ENCODE measurements at places on chromosomes 16 and 17.

- no peak for DNase-seq
Observed at GRCh38 chr16:49756775-49757558, 98.9 kb downstream of the ZNF423 start.

DNA sequence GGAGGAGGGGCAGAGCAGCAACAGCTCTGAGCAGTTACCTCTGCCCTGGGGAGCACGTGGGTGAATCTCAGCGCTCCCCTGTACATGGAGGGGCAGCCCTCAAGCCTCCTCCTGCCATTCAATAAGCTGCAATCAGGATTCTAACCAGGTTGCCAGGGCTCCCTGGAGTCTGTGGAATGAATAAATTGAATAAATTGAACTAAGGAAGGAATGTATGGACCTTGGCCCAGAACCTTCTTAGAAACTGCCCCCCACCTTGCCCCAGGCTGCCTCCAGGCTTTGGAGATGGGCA is 1.6 kb upstream of the CDH16 start:
- no peak for DNase-seq

- no peak for DNase-seq
Observed at GRCh38 chr16:2726923-2727322, 6.9 kb upstream of the PRSS27 start.

DNA sequence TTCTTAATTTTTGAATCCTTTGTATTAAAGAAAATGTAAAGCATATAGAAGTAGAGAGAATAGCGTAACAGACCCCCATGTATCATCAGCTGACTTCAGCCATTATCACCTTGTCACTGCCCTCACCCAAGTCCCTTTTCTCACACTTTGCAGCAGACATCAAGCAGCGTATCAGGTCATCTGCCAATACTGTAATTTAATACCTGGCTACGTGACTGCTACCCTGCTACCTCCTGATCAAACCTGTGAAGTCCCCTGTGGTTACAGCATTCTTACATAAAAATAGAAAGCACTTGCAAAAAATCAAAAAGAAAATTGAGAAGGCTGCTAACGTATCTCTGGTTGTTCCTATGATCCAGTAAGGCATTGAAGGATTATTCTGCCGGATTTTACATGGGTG is 96.4 kb downstream of the PLCG2 start:
- DNase-seq, result no peak

GRCh38 chr17:57948169-57948554 is 7.0 kb downstream of the CUEDC1 start:
- no peak for DNase-seq

DNA sequence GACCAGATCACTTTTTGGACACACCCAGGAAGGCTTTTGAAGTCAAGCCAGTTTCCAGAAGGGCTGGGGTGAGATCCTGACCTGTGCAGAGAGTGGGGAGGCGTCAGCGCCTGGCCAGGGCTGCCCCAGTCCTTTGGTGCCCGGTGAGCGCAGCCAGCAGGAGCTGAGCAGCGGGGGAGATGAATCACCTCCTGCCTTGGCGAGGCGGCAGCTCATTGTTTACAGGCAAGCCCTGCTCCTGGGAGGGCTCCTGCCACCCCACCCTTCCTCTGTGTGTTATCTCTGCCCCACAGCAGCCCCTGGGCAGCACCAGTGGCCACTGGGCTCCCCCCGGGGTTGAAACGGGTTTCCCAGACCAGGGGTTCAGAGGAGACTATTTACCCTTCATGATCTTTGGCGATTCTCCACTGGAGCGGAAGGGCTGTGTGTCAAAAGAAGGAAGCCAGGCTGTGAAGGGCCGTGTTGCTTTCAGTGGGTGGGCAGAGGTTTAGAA is 14.1 kb upstream of the ITGB4 start:
- no peak for DNase-seq

- no peak for DNase-seq
Observed at GRCh38 chr16:12079412-12079965, 103.0 kb downstream of the SNX29 start.

DNA sequence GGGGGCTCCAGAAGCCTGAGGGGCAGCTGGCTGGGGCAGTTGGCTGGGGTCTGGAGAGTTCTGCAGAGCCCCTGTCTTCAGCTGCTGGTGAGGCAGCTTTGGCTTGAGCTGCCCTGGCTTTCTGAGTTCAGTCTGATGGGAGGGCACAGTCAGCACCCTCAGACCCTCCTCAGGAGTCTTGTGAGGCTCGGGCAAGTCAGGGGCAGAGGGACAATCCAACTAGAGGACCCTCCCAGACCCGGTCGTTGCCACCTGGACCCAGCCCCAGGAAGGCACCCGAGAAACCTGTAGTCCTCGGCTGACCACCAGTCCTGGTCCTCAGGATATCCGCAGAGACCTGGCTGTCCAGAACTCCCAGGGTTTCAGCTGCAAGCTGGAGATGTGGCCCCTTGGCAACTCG is 1.9 kb downstream of the CARD14 start:
- DNase-seq, result no peak

- no peak for DNase-seq
Observed at GRCh38 chr17:79146562-79146961, 71.9 kb downstream of the ENGASE start.

GRCh38 chr16:15916323-15916722 is 27.9 kb upstream of the CEP20 start:
- DNase-seq, result no peak

DNA sequence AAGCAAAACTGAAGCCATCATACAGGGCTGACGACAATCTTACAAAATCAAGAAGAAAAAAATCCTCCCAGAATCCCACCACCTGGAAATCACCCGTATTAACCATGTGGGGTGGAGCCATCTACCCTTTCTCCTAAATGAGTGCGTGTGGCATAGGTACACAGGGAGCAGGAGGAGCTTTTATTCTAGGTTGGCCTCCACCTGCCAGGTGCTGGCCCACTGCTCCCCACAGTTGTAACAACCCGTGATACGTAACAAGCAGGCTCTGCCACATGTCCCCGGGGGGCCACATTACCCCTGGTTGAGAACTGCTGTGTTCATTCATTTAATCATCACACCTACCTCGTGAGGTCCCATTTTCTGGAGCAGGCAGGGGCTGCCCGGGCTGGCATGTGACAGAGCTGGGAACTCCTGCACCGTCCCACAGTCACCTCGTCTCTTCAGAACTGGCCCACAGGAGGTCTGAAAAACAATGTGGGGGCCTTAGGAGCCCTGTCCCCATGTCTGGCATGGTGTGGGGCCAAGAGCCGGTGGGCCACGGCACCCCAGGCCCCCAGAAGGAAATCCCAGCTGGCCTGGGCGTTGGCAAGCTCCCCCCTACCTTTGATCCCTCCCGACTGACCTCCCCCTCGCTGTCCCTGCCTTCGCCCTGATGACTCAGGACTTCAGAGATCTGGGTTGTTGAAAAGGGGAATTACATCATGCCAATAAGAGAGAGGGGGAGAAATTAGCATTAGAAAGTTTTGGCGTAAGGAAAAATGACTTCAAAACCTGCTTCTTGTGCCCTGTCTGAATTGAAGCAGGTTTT is 12.9 kb downstream of the CMIP start:
- peak; percentile 20 for DNase-seq

- no peak for DNase-seq
Observed at GRCh38 chr17:50947782-50948543, 81.8 kb upstream of the TOB1 start.

DNA sequence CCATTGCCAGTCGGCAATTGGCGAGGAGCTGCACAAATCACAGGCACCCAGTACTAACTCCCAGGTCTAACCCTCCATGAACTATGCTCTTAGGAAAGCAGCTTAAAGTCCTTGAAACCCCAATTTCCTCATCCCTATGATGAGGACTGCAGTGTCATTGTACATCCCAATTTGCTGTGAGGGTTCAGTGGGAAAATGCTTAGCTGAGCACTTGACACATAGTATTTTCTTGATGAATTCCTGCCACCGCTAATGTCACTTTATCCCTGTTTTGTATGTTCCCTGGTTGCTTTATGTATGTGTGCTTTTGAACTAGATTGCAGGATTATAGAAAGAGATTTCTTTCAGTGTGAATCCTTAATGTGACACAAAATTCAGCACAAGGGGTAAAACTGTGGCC is 161.5 kb upstream of the RBFOX1 start:
- no peak for DNase-seq

DNA sequence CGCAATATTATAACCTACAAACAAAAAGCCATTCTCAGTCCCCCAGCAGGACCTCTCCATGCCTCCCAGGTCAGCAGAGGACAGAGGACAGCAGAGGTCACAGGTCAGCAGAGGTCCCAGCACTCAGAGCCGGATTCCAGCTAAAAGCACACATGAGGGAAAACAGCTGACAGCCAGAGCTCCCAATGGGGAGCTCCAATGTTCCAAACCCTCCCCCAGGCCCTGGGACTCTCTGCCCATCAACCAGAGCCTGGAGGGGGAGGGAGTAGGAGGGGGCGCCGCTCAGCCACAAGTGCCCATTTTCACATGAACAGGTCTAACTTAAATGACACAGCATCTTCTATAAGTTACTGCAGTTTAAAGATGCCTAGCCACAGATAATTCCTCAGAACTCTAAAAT is 77.5 kb downstream of the ANKRD11 start:
- no peak for DNase-seq

DNA sequence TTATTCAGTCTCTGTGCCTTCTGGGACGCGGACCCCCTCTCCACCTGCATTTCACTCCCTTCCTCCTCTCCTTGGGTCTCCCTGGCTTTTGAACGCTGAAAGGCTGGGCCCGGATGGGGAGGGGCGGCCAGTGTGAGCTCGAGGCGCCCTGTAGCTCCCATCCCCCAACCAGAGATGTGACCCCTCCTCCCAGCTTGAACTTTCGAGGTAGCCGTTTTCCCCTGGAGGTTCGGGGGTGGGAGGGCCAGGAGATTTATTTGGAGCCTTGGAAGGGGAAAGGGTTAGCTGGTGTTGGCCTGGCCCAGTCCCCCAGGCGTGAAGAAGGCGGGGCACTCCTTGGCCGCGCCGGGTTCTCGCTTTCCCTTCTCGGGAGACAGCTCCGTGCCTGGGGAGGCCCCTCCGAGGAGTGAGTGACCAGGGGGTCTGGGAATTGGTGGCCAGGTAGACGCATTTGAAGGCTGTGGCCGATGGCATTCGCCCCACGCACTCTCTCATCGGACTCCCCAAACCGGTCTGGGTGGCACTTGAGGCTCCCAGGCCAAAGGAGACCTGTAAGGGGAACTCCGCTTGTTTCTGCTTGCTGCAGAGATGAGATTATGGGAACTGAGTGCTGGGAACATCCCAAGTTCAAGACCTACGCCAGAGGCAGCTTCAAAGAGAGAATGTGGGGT is 942 bp downstream of the LDAF1 start:
- DNase-seq, result no peak

- no peak for DNase-seq
Observed at GRCh38 chr16:48576927-48577326, 33.1 kb downstream of the N4BP1 start.

- DNase-seq, result no peak
Observed at GRCh38 chr16:58685084-58685449, 497 bp upstream of the SLC38A7 start.

GRCh38 chr17:30920683-30921543 is 832 bp upstream of the ADAP2 start:
- DNase-seq, result no peak

- peak; percentile 99 for DNase-seq
Observed at GRCh38 chr17:59842901-59843652, 49.7 kb downstream of the TUBD1 start.

DNA sequence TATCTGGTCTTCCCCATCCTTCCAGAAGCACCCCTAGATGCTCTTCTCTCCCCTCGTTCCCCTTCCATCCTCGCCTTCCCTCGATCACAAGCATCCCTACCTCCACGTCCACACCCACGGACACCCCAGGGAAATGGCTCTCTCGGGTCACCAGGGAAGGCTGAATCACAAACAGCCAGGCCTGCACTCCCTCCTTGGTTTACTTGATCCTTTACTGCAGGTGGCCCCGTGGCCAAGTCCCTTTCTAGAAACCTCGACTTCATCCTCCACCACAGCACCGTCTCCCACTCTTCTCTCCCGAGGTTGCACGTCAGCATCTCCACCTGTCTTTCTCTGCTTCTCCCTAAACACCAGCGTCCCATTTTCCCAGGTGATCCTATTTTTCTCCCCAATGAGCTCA is 6.5 kb upstream of the RBFOX3 start:
- no peak for DNase-seq

- no peak for DNase-seq
Observed at GRCh38 chr17:73157521-73157890, 7.3 kb upstream of the SSTR2 start.

DNA sequence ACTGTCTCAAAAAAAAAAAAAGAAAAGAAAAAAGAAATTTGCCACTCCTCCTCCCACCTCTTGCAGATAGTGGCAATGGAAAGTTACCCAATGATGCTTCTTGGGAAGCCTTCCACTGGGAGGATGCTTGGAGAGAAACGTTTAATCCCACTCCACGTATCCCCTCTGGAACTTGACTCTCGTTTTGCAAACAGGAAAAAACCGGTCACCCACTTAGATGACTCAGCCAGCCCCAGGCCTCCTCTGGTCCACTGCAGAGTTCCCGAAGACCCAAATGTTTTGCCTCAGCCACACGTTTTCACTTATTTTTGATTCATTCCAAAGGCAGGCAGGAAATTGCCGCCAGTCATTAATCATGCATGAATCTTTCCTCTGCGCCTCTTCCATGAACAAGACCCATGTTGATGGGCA is 9.3 kb upstream of the TNFRSF17 start:
- peak; percentile 95 for DNase-seq

- DNase-seq, result no peak
Observed at GRCh38 chr17:80446645-80447405, 29.6 kb downstream of the NPTX1 start.

- no peak for DNase-seq
Observed at GRCh38 chr16:78212674-78213073, 113.2 kb downstream of the WWOX start.

- DNase-seq, result peak; percentile 18
Observed at GRCh38 chr16:6643080-6643686, 689.5 kb upstream of the RBFOX1 start.

DNA sequence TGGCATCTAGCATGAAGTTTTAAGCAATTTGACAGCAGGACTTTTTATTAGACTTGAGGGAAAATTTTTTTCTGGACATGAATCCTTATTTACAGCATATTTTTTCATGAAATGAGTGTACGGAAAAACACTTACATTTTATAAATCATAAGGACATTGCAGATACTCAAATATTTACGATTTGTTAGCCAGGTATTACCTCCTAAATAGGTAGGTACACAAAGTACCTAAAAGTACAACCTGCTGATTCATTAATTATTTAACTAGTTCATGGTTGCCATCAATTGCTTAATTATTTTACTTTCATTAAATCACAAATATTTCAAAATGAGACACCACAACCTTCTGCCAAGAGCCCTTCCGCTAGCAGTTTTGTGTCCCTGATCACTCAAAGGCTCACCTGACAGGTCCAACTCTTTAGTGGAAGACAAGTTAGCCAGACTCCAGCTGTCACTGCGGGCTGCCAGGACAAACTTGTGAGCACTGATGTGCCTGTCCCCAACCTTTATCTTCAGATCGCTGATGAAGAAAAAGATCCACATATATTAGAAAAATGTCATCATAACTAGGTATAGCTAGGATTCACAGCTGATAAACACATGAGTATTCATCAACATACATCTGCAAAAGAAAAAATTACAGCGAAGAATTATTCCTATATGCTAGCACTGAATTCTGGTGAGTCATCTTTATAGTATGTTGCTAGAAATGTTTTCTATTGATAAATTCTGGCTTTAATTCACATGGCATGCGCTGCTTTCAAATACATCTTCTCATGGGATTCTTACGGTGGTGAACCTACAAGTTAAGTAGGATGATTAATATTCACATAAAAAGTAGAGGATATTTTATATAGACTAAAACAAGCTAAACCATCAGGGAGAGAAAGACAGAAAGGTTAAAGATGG is 28.2 kb downstream of the ANKFY1 start:
- DNase-seq, result no peak

GRCh38 chr16:4263504-4264436 is 9.1 kb downstream of the TFAP4 start:
- peak; percentile 64 for DNase-seq
